ENCODE measurements at places on chromosomes 3 and 15. TPM values are rescaled to one million over a fixed set of nuclear protein-coding genes. Genes with fewer than 3 reads are reported as not detected.

The ARL14 gene
- not detected for polyA plus RNA-seq

The PPARG gene
- not detected for polyA plus RNA-seq

The FXR1 gene
- polyA plus RNA-seq, result 49.3 TPM

The IL17RB gene
- 0.98 TPM for polyA plus RNA-seq

The EPHA6 gene
- not detected for polyA plus RNA-seq

The TP63 gene
- polyA plus RNA-seq, result 0.13 TPM

- DNase-seq, result no peak
Observed at GRCh38 chr3:149474250-149474817, at the start of gene TM4SF4. TSS of gene TM4SF4 (plus strand) at chr3:149474697. CDS start at chr3:149474878, 181 bp downstream.

The LMAN1L gene
- polyA plus RNA-seq, result not detected

- no peak for DNase-seq
Observed at GRCh38 chr3:138348754-138349739, 668 bp downstream of the MRAS start.

DNA sequence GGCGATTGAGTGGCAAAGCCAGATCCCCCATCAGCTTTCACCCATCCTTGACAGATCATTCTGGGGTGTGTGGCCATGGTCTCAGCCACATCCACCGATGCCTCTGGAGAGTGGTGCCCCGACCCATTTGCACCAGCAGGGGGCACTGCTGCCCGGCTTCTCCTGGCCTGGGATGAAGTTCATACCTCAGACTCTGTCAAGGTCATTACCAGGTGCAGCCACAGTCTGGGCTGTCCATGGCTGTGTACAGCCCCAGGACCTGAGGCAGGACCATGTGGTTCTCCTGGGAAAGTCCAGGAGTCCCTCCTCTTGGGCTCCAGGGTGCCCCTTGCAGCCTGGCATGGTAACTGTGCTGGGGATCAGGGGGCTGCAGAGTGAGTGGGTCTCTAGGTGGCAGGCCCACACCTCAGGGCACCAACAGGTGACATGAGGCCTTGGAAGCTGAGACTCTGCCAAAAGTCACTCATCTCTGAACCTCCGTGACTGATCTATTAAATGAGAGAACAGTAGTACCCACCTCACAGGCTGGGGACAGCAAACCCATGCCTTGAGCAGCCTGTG, 67.2 kb downstream of the CACNA2D2 start:
- peak; percentile 74 for DNase-seq

- DNase-seq, result no peak
Observed at GRCh38 chr15:100114100-100114499, 227.7 kb downstream of the ADAMTS17 start.

The GP9 gene
- not detected for polyA plus RNA-seq

The SLCO2A1 gene
- not detected for polyA plus RNA-seq

The FSTL1 gene
- not detected for polyA plus RNA-seq

- no peak for DNase-seq
Observed at GRCh38 chr15:72182673-72183072, 14.9 kb downstream of the GRAMD2A start.

GRCh38 chr3:133934073-133934970, 38.6 kb upstream of the RAB6B start:
- DNase-seq, result no peak

DNA sequence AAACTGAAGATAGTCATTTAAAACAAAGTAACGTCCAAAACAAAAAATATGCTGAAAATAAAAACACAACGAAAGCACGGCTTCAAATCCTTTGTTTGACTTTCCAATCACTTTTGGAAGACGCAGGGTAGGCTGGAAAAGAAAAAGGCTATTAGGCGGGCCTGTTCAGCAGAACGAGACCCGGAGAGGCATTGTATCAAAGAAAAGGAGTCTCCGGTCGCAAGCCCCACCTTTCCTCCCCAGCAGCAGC, 691 bp downstream of the SENP7 start:
- no peak for DNase-seq

DNA sequence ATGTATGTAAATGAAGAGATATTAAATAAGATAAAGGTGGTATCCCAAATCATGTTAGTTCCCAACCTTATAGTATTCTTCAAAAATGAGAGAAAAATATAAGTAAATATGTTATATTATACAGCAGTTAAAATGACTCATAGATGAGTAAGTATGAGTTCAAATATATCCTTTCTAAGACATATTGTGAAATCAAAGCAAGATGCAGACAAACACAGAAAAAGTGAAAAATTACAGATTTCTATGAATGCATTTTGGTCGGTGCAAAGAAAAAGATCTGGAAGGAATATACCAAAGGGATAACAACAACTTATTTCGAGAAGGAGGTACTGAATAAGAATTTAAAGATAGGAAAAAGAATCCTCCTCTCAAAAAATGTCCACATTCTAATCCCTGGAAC, 181.2 kb upstream of the TTC14 start:
- no peak for DNase-seq

- DNase-seq, result no peak
Observed at GRCh38 chr15:35319354-35319753, 226.6 kb downstream of the DPH6 start.

Data from CD8-positive, alpha-beta memory T cell (primary cell).